Fibroblast of skin of right biceps (primary cell): ENCODE measurements at places on chromosomes 5 and 9.

DNA sequence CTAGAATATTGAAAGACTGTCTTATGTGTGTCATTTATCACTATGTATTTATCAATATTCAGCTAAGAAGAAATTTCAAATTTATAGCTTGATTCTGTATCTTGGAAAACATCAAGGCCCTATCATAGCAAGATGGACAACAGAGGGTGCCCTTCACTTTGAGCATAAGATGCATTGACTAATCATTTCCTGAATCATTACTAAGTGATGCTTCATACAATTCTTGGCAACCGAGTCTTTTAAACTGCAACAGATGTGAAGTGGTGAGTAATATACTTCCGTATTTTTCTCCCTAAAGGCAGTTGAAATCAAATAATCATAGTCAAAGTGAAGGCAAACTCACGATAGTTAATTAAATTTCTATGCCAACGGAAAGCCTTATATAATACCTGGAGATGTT lies 318.6 kb upstream of the RGMB start:
- peak; percentile 96 for DNase-seq

- no peak for DNase-seq
These were observed 133.8 kb downstream of the DENND1A start for GRCh38 chr9:123796094-123796493.

GRCh38 chr9:137174722-137175293 lies 3.0 kb upstream of the TMEM210 start:
- no peak for DNase-seq

DNA sequence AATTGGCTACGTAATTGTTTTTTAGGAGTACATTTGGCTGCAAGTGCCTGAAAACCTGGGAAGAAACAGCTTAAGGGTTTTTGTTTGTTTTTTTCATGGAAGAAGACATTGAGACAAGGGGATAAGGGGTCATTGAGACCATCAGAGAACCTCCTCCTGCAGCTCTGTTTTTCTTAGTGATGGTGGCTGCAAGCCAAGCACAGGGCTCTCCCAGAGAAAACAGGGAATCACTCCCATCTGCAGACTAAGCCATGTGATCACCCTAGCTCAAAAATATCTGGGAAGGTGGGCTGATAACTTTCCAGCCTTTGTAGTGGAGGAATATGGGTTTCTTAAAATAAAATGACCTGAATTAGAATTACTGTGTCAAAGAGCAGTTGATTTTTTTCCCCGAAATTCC lies 25.1 kb downstream of the PALM2AKAP2 start:
- no peak for DNase-seq

DNA sequence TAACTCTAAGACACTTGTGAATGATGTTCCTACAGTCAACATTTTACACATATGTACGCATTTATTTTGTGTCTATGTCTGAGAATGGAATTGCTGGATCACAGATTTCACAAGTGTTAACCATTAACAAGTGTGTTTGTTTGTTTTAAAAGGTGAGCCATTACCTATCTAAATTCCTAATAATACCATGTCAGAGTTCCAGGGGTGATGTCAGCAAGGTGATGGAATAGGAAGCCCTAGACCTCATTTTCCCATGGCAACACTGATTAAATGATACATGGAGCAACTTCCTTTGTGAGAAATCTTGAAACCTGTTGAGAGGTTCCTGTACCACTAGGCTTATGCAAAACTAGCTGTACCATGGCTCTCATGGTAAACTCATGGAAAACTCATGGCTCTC lies 309.7 kb downstream of the CYLC2 start:
- DNase-seq, result no peak

DNA sequence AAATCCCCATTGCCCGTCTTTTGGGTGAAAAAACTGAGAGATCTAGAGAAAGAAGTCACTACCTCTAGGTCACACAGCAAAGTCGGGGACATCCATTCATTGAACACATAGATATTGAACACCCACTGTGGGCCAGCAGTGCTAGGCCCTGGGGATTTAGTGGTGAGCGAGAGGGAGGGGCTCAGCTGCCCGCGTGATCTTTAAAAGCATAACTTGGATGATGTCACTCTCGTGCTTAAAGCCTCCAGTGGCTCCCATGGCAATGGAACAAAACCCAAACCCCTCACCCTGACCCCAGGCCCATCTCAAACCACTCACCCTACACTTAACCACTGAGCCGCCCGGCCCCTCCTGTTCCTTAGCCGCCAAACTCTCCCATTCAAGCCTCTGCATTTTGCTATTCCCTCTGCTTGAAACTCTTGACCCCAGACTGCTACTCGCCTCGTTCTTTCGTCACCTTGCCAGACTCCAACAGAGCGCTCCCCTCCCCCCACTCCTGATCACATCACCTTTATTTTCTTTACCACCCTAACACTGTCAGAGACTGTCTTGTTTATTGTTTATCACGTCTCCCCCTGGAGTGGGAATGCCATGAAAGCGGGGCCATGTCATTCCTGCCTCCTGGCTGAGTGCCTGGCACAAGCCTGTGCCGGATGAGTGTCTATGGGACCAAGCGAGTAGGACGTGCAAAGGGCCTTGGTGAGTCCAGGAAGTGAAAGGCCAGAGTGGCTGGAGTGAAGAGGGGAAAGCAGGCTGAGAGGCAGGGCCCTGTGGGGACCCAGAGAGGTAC lies 710 bp upstream of the PIP5KL1 start:
- peak; percentile 69 for DNase-seq

- DNase-seq, result no peak
These were observed 209.8 kb upstream of the ELAVL2 start for GRCh38 chr9:24035816-24036215.
